ENCODE measurements at places on chromosomes 11 and 22.
A peak's percentile ranks its signal among the peaks of the same experiment; 100 is the strongest.

DNA sequence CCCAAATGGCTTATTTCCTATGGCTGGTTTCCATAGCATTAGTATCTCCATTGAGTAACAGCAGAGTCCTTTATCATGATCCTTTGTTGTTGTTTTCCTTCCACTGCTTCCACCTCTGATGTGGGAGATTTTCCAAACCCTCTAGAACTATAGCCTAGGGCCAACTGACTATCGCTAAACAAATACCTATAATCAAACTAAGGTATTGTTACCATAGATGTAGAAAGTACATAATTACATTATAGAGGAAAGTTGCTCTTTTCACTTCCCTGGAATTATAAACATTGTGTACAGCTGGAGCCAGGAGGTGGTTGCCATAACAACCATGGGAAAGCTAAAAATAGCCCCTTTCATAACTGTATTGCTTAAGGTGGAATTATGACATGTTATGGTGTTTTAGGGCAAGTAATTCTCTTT, 47.0 kb upstream of the ALKBH3 start:
- DNase-seq: no peak

- DNase-seq: no peak
Observed at GRCh38 chr22:29479417-29480261, at the start of gene NEFH. Gene NEFH, plus strand, starts transcription at chr22:29480218. Its CDS starts 45 bp downstream, at chr22:29480263.

GRCh38 chr11:36126678-36127077, 162.5 kb downstream of the COMMD9 start:
- DNase-seq: no peak

DNA sequence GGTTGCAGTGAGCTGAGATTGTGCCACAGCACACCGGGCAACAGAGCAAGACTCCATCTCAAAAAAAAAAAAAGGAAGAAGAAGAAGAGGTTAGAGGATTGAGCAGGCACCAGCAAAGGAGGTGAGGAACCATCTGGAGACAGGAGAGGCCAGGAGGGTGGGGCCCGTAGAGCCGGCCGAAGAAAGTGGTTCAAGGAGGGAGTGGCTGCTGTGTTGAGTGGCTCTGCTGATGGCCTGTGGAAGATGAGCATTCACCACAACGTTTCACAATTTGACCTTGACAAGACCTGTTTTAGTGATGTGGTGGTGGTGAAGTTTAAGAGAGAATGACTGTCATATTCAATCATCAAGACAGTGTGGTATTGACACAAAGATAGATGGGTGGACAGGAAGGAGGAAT, 6.8 kb upstream of the CTSD start:
- no peak for DNase-seq

DNA sequence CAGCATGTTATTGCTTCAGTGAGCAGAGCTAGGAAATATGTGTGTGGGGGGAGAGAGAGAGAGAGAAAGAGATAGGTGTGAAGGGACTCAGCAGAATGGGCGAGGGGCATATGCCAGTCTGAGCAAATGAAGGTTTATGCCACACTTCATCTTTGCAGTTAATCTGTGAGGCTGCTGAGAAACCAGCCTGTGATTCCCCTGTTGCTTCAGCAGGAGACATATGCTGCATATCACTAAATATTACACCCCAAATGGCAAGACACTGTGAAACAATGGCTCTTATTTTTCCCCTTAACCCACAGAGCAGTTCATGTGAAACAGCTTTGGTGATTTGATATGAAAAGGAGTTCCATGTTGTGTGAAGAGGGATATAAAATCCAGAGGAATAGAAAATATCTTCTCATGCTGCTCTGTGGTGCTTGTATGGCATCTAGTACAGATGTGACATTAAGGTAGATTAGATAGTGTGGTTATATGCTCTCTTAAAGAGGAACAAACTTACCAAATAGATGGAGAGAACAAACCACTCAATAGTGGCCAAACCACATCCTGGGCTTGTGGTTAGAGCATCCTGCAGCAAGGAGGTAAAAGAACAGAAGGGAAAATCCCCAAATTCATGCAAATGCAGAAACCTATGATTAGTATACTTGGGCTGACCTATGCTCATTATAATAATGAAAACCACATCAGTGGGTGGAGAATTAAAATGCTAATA, 864.2 kb downstream of the FAM181B start:
- peak; percentile 87 for DNase-seq

Measured in CD4-positive, alpha-beta T cell treated with Interleukin-21 for 1 hour (primary cell).